NCI-H524 (cell line): ENCODE measurements at places on chromosomes 6 and 20.

- peak; percentile 69 for DNase-seq
Observed at GRCh38 chr20:34663213-34663943, 13.5 kb downstream of the PIGU start.

DNA sequence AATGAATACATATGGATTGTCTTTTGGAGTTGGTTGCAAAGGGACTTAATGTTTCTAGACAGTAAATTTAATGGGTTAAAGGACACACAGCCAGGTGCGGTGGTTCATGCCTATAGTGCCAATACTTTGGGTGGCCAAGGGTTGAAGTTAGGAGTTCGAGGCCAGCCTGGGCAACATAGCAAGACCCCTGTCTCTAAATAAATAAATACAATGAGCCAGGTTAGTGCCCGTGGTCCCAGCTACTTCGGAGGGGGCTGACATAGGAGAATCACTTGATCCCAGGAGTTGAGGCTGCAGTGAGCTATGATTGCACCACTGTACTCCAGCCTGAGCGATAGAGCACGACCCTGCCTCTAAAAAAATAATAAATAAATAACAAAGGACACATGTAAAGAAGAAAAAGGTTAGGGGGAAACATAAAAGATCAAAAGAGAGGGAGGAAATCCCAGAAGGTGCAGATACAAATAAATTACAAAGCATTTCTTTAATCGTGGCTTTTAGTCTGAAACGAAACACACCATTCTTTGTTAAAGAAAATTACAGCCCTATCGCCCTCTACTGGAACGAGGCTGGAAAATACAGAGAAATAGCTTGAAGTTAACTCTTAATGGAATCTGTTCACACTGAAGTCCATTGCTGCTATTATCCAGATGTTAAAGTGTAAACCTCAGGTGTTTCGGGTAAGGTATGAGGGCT, 42.6 kb upstream of the SCML4 start:
- peak; percentile 35 for DNase-seq

- DNase-seq, result no peak
Observed at GRCh38 chr6:351867-352289, 39.7 kb upstream of the IRF4 start.

GRCh38 chr6:129893640-129894039, 32.5 kb upstream of the TMEM244 start:
- no peak for DNase-seq

DNA sequence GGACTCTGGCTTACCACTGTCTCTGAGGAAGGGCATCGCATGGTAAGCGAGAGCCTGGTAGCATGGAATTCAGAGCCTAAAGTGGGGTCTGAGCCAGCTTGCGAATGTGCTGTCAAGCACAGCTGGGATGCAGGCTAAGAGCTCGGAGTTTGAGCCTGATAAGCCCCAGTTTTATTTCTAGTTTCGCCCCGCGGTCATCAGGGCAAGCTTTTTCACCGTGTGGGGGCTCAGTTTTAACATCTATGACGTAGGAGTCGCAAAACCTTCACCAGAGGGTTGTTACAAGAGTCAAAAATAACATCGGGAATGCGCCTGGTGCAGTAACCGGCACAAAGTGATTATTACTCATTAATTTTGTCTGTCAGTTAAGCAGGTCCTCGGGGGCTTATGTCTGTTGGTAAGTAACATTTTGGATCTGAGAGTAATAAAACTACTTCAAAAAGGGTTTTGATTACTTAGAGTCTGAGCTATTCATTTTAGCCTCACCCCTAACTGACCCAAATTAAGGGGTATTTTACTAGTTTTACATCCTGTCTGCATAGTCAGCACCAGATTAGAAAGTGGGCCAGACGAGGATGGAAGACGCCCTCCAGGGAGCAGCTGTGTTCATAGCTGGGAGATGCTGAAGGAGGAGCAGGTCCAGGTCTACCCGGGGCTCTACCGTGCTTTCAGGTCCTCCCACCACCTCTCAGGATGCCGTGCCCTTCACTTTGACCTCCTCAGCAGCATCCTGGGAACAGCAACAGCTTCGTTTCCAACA, 29.7 kb downstream of the SLC22A23 start:
- DNase-seq, result no peak

DNA sequence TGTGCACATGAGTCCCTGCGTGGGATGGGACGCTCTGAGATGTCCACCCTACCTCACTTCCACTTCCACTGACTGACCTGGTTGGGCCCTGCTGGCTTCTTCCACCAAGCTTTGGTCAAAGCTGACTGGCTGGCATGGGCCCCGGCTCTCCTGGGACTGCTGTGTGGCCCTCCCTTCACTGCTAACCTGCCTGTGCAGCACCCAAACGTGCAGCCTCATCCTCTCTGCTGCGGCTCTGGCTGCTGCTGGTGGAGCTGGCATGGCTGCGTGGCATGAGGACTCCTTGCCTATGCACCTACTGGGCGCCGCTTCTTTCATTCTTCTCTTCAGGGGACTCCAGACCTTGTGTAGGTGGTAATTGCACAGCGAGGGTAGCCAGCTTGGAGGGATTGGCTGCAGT, 18.7 kb upstream of the IP6K3 start:
- DNase-seq, result no peak

DNA sequence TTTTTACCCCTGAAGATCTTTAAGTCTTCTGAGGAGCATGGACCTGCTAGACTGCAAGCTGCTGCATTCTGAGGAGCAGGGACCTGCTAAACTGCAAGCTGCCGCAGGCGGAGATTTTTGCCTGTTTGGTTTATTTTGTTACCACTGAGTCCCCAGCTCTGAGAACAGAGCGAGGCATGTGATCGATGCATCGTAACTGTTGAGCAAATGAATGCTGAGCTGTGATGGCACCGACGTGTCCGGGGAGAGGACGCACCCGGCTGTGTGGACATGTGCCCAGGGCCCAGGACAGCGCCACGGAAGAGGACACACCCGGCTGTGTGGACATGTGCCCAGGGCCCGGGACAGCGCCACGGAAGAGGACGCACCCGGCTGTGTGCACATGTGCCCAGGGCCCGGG, 24.2 kb downstream of the DNAJC5 start:
- no peak for DNase-seq

- no peak for DNase-seq
Observed at GRCh38 chr6:142322504-142323198, 20.8 kb downstream of the ADGRG6 start.

DNA sequence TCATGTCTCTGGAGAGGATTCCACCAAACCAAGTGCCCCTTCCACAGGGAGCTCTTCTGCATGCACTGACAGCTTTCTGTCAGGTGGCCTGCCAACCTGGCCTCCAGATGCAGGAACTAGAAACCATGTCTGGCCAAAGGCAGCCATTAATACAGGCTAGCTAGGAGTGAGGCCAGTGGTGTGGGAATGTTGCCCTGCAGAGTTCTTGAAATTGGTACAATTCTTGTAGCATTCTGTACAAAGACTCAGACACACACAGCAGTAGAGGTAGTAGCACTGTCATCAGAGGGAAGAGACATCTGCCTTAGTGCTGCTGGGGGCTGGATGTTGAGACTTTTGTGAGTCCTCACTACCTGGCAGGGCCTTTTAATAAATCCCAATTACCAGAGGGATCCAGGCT, 48.8 kb downstream of the RNF24 start:
- no peak for DNase-seq

GRCh38 chr20:34629342-34629741, 47.5 kb downstream of the PIGU start:
- DNase-seq, result peak; percentile 60

DNA sequence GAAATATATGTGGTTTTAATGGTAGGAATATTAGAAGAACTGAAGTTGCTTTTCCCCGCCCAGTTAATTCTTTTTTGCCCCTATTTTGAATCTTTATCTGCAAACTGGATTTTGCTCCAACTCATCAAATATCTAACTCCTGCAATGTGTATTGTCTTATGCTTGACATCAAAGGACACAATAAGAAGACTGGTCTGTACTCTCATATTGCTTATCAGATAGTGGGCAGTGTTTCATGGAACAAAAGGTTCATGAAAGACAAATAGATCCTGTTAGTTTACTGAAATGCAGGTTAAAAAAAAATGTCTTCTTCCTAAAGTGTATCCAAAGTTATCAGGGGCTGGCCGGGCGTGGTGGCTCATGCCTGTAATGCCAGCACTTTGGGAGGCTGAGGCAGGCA, 27.7 kb upstream of the GTF3C6 start:
- no peak for DNase-seq

DNA sequence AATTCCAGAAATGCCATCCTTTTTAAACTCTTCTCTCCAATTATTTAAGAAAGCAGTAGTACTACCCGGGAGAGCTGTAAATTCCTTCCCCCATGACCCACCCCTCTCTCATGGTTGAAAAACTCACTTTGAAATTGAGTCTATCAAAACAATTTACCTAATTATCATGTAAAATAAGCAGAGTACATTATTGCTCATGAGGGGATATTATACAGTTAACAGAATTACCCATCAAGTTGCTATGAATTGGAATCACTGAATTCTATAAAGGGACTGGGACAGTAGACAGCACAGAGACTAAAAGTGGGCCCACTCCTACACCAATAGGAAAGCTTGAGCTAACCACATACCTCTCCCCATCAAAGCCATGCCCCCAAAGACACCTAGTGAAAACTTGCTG, 16.3 kb downstream of the JAG1 start:
- DNase-seq, result no peak

- peak; percentile 76 for DNase-seq
Observed at GRCh38 chr6:63573899-63574553, 1.7 kb downstream of the LOC128125822 start.

- no peak for DNase-seq
Observed at GRCh38 chr6:96466147-96466863, 55.3 kb upstream of the UFL1 start.

- no peak for DNase-seq
Observed at GRCh38 chr6:7897461-7898192, 13.0 kb downstream of the TXNDC5 start.

GRCh38 chr6:100823041-100823440, 58.1 kb downstream of the ASCC3 start:
- no peak for DNase-seq

DNA sequence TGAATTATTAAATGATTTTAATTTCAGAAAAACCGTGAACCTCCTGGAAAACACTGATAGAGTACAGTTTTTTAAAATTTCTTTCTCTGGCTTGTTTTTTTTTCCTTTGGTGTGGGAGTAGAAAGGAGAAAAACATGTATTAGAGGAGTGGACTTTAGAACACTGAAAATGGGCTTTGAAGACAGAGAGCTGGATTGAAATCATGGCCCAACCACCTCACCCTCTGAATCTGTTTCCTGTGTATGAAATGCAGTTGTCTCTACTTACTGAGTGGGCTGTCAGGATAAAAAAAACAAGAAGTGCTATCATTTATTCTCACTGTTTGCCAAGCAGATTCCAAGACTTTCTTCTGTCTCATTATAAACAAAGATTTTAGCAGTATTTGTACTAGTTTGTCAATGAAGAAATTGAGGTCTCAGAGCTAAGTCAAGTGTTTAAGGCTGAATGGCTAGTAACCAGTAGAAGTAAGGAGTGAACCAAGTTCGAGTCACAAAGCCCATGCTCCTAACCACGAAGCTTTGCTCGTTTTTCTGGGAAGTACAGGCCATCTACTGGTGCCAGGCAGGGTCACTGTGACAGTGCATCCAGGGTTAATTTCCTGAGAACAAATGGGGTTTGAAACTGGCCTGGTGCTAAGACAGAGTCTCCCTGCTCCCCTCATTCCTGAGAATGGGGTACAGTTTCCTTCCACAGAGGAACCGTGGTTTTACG, 256.4 kb downstream of the TMEM242 start:
- DNase-seq, result no peak

GRCh38 chr6:11207199-11207968, 25.1 kb downstream of the NEDD9 start:
- no peak for DNase-seq
